Ovary (tissue), 10 donors: ENCODE measurements at places on chromosomes 2 and 18.

GRCh38 chr18:58321986-58322385, 278.0 kb downstream of the NEDD4L start:
- DNase-seq: no peak

- no peak for DNase-seq
Observed at GRCh38 chr18:4248686-4249085, 206.4 kb downstream of the DLGAP1 start.

GRCh38 chr2:120764991-120765677, 29.5 kb downstream of the GLI2 start:
- peak; percentile 86 for DNase-seq

GRCh38 chr2:70947556-70948184, 12.0 kb downstream of the ATP6V1B1 start:
- DNase-seq: no peak

- DNase-seq: peak; percentile 34
Observed at GRCh38 chr2:177551989-177552421, 159.4 kb downstream of the AGPS start.

GRCh38 chr2:43676322-43677050, at the start of gene C1GALT1C1L:
C1GALT1C1L (minus strand) TSS chr2:43676429; CDS start chr2:43676322, 107 bp downstream.
- peak; percentile 67 for DNase-seq

GRCh38 chr2:145091967-145092366, 572.0 kb upstream of the ZEB2 start:
- no peak for DNase-seq

DNA sequence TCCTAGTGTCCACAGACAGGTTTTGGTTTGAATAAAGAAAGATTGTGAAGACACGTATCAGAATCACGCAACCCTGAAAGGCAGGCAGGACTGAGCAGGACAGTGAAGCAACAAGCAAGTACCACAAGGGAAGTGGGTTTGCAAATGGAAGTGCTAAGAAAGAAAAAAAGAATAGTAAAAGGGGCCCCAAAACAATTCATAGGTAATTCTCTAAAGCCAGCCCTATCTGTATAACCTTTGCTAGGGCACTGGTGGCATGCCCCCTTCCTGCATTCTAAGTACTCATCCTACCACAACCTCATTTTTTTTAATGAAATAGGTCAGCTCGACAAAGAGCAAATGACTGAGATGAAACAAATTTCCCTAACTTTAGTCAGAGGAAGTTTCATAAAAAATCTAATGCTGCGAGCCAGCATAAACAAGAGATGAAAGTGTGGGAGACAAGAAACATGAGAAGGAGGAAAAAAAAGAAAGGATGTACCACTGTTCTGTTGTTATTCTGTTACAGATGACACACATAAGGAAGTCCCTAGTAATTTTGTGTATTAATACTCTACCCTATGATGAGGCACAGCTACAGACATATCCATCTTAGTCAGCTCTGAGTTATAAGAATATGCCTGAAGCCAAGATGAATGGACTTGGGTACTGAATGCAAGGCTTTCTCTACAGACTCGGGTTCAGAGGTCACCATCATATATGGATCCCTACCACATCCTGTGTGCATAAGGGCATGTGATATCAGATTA, 32.2 kb downstream of the IKZF2 start:
- no peak for DNase-seq

- no peak for DNase-seq
Observed at GRCh38 chr2:106176446-106177099, 17.5 kb downstream of the UXS1 start.

DNA sequence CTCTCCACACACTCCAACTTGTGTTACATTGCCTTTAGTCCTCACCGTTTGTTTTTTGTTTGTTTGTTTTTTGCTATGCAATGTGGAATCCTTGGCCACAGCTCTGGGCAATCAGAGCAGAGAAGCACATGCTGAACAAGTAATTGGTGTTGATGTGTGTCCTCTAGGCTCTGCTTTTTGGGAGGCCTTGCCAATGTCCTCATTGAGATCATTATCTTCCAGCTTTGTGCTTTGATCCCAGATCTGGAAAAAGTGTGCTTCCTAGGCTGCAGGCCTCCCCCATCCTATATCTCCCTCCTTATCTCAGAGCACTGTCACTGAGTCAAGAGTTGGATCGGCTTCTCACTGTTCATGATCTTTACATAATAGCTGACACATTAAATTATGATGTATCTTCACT, 25.9 kb downstream of the OSR1 start:
- no peak for DNase-seq

DNA sequence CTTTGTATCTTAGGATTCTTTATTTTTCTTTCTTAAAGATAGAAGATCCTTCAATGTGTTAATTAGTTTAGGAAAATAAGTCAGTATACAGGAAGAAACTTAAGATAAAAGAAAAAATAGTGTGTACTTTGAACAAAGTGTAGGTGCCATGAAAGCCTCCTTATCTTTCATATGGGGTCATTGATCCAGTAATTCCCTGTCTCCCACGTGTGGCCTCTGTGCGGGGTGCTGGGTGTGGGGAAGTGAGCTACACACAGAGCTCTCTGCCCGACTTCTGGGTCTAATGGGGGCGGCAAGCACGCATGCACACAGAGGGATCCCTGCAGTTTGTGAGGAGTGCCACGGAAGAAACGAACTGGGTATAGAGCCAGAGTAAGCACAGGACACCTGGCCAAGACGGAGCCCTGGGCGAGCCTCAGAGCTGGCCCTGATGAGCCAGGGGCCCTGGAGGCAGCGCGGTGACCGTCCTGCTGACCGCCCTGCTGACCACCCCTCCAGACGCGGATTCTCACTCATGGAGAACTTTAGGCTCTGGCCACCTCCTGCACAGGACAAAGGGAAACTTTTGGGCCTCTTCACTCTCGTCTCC, 253.5 kb downstream of the ACKR3 start:
- DNase-seq: no peak

DNA sequence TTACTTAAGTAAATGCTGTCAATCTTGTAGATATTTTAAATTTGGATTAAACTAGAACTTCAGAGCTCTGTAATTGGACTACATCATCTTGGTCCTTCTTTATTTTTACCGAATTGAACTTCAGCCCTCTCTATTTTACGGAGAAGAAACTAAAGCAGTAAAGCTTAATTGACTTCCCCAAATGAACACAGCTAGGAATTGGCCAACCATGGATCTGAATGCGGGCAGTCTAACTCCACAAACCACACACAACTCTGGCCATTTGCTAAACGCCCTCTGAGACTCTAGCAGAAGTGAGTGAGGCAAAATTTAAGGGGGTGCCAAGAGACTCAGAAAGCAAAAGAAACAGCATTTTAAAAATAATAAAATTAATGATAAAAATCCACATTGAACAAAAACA, 86.3 kb upstream of the KCTD1 start:
- DNase-seq: no peak

DNA sequence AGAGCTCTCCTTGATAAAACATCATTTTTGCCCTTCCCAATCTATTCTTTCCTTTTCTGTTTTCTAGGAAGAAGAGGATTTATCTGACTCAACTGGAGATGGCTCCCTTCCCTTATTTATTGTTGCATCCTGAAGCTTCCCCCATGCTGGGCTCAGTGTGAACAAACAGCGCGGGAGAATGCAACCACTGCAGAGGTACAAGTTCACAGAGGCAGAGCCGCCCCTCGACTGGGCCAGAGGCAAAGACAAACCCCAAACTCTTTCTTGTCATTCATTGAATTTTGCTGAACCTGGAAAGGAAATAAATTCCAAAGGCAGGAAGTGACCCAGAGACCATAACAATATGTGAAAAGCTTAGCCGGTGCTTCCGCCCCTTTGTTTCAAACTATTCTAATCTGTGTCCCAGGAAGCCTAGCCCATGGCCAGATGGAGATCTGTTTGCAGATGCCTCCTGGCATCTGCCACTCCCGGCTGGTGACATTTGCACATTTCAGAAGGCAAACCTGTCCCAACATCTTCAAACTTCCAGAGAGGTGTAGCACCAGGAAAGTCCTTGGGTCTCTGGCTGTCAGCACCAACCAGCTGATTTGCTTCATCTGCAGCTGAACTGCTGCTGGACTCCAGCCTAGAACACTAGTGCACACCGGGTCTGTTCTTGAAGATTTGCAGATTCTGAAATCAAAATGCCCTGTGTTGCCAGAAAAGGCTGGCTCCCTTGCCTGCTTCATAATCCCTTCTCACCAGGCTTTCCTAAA, 79.4 kb upstream of the MAP4K3 start:
- peak; percentile 32 for DNase-seq

DNA sequence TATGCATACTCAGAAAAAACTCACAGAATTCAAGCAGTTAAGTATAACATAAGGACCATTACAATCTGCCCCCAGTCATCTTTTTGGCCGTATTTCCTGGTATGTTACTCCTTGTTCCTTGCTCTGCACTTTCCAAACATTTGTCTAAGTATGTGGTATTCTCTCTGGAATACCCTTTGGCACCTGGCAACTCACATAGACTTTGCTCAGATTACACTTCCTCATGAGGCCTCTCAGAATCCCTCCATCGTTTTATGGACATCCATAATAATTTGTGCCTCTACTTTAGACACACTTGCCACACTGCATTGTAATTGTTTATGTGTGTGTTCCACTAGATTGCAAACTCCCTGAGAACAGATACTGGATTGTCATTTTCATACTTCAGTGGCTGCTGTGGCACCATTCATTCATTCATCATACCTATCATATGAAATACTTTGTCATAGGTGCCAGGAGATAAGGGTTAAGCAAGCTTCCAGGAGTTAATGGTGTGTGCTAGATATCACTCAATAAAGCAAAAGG, 84.0 kb downstream of the HIBCH start:
- DNase-seq: no peak

- DNase-seq: no peak
Observed at GRCh38 chr2:55493220-55493619, 26.3 kb upstream of the CFAP36 start.

DNA sequence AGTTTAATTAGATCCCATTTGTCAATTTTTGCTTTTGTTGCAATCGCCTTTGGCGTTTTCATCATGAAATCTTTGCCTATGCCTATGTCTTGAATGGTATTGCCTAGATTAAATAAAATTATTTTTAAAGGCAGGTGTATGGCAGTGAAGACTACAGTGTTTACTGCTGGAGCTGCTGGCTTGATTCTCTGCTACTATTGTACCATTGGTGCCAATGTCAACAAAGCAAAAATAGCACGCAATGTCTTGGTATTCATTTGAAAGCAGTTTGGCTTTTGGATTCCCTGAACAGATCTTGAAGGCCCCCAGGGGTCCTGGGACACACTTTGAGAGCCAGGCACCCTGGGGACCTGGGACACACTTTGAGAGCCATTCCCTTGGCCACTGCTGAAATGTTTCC, 125.4 kb upstream of the ACKR3 start:
- DNase-seq: no peak

DNA sequence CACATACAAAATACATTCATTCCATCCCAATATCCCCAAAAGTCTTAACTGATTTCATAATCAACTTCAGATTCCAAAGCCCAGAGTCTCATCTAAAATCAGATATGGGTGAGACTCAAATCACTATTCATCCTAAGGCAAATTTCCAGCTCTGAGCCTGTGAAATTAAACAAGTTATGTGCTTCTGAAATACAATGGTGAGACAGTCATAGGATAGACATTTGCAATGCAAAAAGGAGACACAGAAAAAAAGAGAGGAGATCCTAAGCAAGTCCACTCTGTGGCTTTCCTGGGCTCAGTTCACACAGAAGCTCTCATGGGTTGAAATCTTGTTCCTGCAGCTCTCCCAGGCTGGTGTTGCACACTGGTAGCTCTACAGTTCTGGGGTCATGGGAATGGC, 18.3 kb downstream of the ZNF892 start:
- DNase-seq: no peak

DNA sequence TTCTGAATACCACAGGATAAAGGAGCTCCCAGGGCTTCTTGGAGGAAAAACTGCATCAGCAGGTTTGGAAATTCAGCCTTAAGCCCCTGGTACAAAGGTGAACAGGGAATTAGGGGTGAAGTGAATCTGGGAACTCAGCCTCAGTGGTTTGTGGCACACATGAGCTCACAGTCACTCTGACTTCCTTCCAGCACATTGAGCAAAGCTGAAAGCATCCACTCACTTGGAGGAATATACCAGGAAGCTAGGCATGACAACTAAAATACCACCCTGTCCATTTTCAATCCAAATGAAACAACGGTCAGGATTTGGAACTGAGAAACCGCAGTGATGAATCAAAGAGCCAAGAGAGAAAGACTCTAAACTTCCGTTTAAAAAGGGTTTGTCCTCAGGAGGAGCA, 216.1 kb downstream of the ICOS start:
- no peak for DNase-seq

DNA sequence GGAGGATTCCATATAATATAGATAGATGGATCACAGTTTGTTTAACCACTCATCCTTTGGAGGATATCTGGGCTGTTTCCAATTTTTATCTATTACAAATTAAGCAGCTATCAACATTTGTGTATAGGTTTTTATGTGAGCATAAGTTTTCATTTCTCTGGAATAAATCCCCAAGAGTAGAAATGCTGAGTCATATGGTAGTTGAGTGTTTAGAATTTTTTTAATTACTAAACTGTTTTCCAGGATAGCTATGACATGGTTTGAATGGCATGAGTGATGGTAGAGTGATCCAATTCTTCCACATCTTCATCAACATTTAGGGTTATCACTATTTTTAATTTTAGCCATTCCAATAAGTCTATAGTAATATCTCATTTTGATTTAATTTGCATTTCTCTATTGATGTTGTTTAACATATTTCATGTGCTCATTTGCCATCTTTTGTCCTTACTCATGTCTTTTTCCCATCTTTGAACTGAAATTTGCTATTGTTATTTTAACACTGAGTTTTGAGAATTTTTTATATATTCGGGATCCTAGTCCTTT, 31.4 kb downstream of the ABCB11 start:
- DNase-seq: no peak

DNA sequence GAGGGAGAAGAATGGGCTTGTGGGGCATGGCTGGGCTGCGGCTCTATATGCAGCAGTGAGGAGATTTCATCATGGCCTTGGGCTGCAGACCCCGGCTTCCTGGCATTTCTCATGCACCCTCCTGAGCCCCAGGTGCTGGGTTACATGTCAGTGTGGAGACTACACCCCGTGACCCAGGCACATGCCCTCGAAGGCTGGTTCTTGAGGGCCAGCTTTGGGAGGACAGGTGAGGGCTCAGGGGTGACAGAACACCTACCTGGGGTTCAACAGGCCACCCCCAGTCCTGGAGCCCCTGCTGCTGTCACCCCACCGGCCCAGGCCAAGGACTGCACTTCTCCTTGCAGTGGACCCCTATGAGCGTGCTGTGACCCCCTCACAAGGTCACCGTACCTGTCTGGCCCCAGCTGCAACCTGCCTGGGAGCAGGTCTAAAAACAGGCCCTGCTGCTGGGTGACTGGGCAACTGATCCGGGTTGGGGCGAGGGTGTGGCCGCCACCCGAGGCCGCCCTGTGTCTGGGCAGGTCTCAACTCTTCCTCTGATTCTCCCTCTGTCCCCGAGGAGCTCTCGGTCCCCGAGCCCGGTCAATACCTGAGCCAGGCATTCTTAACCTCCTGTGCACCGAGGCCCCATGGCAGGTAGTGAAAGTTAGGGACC, 94.8 kb upstream of the OTOS start:
- DNase-seq: peak; percentile 43

DNA sequence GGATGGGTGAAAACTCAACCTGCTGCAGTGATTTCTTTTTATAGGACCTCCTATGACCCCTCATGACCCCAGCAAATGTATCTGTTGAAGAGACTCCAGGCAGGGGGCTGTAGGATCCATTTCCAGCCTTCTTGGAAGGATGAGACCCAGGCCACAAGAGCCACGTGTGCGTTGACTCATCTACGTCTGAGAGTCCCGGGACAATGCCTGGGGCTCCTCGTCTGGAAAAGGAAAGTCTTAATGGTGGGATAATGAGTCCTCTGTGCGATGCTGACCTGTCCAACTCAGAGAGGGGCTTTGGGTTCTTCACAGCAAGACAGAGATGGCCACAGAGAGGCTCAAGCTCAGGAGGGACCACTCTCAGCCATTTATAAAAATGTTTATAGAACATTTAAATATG, 80.8 kb downstream of the SMIM21 start:
- no peak for DNase-seq
